ENCODE measurements at places on chromosomes 4 and X.

DNA sequence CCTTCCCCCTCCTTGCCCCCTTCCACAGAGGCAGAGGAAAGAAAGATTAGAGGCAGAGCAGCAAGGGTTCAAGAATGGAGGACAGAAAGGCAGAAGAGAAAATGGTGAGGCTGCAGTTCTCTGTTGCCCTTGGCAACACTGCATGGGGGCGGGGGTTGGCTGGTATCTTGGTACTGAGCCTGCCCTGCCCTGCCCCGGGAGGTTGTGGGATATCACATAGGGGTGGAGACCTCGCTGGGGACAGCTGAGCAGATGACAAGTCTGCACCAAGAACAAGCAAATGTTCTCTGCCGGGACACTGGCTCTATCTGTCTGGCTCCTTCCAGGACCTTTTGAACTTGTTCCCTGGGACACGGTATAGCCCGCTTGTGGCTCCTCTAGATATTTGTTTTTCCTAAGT lies 39.8 kb downstream of the NHS start:
- no peak for DNase-seq

DNA sequence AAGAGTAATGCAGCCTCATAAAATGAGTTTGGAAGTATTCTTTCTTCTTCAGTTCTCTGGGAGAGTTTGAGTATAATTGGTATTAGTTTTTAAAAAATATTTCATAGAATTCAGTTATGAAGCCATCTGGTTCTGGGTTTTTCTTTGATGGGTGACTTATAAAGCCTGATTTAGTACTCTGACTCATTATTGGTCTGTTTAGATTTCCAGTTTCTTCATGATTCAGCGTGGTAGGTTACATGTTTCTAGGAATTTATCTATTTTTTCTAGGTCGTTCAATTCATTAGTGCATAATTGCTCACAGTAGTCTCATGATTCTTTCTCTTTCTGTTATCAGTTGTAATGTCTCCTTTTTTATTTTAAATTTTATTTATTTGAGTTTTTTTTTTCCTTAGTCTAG lies 111.2 kb downstream of the CEP44 start:
- peak; percentile 10 for DNase-seq

GRCh38 chr4:67725981-67726380 lies 25.0 kb upstream of the UBA6 start:
- DNase-seq: no peak

- no peak for DNase-seq
Measured at GRCh38 chrX:54695231-54695630, 102.8 kb downstream of the ITIH6 start.

- DNase-seq: no peak
Measured at GRCh38 chrX:132565273-132565672, 76.4 kb upstream of the MBNL3 start.

DNA sequence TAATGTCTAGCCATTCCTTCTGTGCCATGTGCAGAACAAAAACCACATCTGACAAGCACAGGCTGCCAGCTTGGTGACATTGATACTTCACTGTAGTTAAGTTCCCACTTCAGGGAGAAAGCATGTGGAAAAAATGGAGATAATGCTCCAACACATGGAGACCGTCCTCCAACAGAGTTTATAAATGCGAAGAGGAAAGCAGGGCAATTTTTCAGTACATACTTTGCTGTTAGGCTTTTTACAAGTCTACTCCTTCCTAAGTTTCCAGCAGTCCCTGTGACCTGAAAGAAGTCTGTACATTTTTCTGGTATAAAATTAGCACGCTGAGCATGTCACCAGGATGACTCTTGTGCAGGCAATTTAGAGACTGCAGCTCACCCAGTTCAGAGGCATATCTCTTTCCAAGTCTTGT lies 766.9 kb upstream of the IGFBP7 start:
- DNase-seq: no peak

- no peak for DNase-seq
Measured at GRCh38 chrX:148804579-148805355, 304.4 kb downstream of the AFF2 start.

DNA sequence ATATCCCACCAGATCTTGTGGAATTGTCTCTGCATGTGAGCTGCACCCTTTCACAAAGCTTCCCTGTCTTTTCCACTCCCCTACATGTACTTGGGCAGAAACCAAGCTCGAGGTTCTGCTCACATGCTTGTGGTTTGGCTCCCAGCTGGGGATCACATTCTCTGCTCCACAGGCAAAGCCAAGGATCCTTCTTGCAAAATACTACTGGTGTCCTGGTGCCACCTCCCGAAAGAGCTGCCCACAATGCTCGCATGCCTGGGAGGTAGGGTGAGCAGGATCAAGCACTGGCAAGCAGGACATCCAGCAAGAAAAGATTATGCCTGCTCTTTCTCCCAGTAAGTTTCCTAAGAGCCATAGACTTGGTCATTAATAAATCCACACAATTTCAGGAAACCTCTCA lies 45.1 kb upstream of the PPARGC1A start:
- DNase-seq: no peak

- DNase-seq: no peak
Measured at GRCh38 chr4:67593741-67594175, 35.2 kb downstream of the STAP1 start.

DNA sequence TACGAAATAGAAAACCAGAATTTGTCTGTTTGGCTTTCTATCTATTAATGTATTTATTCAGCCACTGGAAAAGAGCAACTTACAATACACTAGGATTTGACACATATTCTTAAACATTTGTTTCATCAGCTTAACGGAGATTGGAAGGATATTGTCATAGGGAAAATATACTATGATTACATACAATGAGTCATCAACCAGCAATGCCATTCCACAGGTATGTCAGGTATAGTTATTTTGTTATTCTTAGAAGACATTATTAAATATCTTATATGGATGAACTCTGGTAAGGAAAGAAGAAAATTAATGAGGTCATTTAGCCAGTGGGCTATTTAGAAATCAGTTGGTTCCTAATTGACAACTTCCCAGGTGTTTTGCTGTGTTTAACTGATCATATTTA lies 926.6 kb downstream of the STIM2 start:
- DNase-seq: no peak

Measured in activated CD4-positive, alpha-beta T cell treated with anti-CD3 and anti-CD28 coated beads, Interleukin-2, Interleukin-6, amounts not matched to agents 100 ng/mL and 50 ng/mL, durations not matched to agents 16 hours and 8 hours (primary cell).